ENCODE measurements at places on chromosomes 3 and 15.

GRCh38 chr3:118526758-118527513 is 507.7 kb downstream of the IGSF11 start:
- no peak for DNase-seq

DNA sequence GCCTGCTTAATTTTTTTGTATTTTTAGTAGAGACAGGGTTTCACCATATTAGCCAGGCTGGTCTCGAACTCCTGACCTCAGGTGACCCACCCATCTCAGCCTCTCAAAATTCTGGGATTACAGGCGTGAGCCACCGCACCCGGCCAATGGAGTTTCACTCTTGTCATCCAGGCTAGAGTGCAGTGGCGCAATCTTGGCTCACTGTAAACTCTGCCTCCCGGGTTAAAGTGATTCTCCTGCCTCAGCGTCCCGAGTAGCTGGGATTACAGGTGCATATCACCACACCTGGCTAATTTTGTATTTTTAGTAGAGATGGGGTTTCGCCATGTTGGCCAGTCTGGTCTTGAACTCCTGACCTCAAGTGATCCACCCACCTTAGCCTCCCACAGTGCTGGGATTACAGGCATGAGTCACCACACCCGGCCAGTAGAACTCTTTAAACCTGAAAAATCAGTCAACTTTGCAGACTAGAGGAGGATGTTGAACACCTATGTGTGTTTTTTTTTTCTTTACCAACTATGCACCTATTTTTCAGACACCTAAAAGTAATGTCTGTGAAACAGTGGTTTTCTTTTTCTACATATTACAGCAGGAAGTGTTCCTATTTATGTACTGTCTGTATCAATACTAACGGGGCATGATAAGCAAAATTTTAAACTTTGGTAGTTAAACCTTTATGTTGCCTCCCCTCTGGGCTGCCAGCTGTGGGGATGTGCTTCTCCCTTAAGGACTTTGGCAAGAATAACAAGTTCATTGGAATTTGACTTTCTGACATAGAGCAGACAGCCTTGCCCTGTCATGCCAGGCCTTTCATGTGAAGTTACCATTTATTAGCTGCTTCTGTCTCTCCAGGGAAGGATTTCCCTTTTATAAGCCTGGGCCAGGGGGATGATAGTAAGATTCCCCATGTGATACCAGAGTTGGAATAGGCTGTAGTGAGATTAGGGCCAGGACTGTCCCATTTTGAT is 8.1 kb downstream of the ARIH2 start:
- DNase-seq: no peak

DNA sequence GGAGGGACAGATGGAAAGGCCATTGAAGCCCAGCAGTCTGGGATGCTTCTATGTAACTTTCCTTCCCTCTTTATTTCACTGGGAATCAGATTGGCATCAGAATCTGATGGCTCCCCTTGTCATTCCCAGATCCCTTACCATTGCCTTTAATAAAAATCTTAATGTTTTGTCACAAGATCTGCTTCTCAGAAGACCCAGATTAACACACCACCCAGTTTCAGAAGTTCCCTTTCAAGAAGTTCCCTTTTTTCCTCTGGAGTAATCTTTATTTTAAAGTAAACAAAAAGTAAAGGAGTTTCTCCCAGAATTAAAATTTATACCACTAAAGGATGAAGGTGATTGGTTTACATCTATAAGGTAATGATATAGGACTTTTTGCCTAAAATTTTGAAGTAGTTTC is 76.4 kb downstream of the UBR1 start:
- DNase-seq: no peak

GRCh38 chr3:194189243-194189791 is 53.4 kb downstream of the HES1 start:
- DNase-seq: no peak

- no peak for DNase-seq
Observed at GRCh38 chr3:59698091-59698490, 648.3 kb upstream of the CFAP20DC start.

GRCh38 chr3:43162230-43163084 is 56.6 kb upstream of the POMGNT2 start:
- DNase-seq: no peak

GRCh38 chr15:68654786-68655560 is 76.2 kb downstream of the CORO2B start:
- no peak for DNase-seq

- DNase-seq: no peak
Observed at GRCh38 chr3:16877505-16877904, 7.2 kb upstream of the PLCL2 start.

DNA sequence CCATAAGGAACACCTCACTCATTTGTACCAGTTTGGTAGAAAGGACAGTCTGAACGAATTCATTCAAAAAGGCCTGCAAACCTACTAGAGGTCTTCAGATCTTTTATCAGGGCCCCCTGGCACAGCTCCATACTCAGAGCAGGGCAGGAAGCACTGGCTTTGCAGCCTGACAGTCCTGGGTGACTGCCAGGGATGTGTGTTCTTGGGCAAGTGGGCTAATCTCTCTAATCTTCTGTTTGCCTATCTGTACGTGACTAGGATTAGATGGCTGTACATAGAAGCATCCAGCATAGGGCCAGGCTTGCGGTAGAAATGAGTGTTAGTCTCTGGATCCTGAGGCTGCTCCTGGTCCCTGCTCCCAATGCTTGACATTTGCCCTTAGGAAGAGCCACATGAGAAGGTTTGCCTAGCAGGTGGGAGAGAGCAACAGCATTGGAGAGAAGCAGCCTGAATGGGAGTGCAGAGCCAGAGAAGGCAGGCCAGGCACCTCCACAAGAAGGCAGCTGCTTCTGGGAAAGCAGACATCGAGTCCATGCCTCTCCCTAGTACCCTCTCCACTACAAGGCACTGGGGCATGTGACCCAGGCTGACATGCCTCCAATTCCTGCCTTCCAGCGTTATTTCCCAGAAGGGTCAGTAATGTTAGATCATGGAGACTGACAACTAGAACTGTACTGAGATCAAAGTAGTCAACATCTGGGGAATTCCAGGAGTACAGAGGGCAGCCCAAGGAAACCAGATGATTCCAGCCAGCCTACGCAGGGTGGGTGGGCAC is 1.0 kb upstream of the CXCR6 start:
- no peak for DNase-seq

GRCh38 chr15:68797599-68798345 is 22.9 kb downstream of the ANP32A start:
- no peak for DNase-seq

DNA sequence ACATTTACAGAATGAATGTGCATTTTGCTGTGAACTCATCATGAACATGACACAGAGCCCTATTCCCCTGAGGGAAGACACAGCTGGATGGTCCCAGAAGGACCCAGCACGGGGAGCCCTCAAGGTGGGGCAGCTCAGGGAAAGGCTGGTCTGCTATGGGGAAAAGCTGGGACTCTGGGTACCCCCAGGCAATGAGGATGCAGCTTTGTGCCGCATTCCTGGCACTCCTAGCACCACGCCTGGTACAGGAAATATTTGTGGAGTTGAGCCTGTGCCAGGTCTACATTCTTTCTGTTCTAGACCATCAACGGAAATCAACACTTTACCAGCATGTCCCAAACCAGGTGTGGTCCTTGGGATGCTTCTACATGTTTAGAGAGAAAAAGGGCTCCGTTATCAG is 74.0 kb downstream of the SRGAP3 start:
- DNase-seq: no peak

DNA sequence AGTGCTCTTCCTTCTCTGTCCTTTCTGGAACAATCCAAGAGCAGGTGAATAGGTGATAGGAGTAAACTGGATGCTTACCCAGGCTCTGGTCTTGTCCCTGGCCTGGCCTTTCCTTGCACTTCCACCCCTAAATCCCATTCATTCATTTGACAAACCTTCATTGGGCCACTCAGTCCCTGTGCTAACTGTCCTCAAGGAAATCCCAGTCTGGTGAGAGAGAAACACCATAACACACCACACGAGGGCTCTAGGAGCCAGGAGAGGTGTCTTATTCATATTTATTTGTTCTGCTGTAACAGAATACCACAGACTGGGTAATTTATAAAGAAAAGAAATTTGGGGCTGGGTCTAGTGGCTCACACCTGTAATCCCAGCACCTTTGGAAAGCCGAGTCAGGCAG is 22.8 kb downstream of the EFCC1 start:
- DNase-seq: no peak

GRCh38 chr3:151439652-151440125 is 21.2 kb downstream of the IGSF10 start:
- no peak for DNase-seq

GRCh38 chr3:72627271-72627670 is 221.0 kb downstream of the SHQ1 start:
- no peak for DNase-seq

DNA sequence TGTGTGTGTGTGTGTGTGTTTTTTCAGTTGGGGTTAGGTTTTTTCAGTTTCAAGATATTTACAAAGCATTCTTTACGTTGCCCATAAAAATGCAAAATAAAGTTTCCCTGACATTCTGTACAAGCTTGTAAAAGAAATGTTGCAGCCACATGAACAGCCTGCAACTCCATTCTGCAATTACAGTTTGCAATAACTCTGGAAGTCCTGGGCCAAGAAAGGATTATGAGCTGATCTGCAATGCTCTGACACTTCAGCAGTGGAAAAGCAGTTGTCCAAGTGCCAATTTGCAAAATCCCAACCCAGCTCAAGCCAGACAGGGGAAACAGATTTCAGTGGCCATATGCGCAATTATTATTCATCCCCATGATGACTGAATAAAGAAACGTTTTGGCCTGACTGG is 322.1 kb downstream of the MEX3B start:
- no peak for DNase-seq

- no peak for DNase-seq
Observed at GRCh38 chr3:14218355-14218754, 39.7 kb downstream of the LSM3 start.

GRCh38 chr3:89144080-89144479 is 36.7 kb downstream of the EPHA3 start:
- DNase-seq: no peak

GRCh38 chr15:63283126-63283525 is 5.7 kb downstream of the APH1B start:
- DNase-seq: no peak

DNA sequence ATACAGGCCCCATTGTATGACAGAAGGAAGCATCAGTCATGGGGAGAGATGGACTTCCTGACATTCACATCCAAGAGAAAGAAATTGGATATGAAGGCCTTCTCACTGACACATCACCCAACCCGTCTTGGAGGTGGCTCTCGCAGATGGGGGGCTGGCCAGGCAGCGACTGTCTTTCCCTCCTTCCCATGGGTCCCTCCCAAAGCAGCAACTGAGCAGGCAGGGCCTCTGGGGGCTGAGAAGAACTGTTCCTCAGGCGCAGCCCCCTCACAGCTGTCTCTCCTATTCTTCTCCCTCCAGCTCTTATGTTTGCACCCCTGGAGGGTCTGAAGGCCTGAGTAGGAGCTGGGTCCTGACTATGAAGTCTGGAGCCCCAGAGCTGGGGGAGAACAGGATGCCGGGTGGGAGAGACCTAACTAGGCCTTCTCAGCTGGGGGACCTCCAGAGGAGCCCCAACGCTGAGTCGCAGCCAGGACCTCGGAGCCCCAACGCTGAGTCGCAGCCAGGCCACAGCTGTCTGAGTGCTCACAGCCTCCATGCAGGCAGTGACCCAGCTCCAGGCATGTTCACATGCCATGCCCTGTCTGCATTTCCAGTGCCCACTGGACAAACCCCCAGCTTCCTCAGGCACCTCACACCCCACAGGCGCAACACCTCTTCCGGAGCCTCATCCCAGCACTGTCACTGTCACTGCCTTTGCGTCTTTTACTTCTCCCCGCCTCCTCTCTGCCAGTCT is 29.6 kb downstream of the UMPS start:
- DNase-seq: no peak

- no peak for DNase-seq
Observed at GRCh38 chr3:112557976-112558375, 3.8 kb downstream of the ATG3 start.

DNA sequence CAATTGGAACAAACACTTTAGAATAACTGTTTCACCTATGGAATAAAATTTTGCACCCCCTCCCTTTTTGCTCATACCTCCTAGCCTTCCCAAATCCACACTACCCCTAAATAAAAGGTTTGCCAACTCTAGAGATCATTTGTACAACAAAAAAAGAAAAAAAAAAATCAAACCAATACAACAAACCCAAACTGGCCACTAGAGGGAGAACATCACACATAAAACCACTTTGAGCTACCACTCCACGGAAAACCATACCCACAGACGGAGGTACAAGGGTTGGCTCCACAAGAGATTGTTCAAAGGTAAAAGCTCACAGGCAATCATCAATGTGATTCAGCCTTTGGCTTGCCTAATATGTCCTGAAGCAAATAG is 47.6 kb downstream of the SETMAR start:
- no peak for DNase-seq

DNA sequence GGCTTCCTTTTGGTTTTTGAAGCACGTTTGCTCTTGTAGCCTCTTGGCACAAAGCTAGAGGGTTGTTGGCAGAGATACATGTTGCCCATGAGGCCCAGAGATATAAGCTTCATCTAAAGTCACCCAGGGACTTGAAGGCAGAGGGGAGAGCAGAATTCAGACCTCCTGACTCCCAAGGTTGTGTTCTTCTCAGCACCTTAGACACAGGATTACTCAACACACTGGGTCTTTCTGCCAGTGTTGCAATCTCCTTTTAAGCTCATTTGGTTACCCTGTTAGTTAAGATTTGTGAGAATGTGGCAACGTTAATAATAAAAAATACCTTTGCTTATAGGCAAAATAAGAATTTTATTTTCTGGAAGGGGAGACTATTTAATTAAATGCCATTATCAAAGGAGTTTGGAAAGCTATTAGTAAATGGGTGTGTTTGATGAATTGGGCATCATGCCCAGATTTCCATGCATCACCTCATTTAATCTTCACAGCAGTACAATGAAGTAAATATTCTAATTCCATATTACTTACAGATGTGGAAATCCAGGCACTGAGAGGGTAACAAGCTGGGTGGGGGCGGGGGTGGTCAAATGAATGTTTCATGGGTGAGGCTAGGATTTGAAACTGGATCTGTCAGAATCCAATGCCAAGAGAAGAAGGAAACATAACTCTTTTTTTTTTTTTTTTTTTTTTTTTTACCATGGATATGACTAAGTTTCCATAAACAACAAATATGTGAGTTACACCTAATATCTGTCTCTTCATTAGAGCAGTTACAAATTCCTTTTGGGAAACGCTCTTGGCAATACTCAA is 183.3 kb downstream of the NR1D2 start:
- DNase-seq: no peak

GRCh38 chr15:67144609-67145311 is 79.4 kb downstream of the SMAD3 start:
- DNase-seq: no peak

DNA sequence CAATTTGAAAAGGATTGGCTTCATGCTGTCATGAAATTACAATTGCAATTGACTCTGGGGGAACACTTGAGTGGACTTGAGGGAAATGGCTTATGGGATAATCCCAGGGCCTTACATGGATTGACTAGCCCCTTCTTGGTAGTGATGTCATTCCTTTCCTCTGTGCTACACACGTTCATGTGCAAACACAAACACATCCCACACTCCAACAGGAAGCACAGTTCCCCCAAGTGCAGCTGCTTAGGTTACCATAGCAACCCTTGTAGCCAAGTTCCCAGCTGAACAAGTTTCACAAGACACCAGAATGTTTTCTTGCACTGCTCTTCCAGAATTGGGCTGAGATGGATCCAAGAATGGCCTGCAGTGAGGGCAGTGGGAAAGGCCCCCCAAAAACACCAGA is 217.0 kb downstream of the ZNF621 start:
- no peak for DNase-seq

Measured in left colon (tissue), 2 donors.